ENCODE measurements at places on chromosomes 11 and 22. TPM values are rescaled to one million over a fixed set of nuclear protein-coding genes. Genes with fewer than 3 reads are reported as not detected.

BUD13 gene
- total RNA-seq = 30.4 TPM

YPEL4 gene
- total RNA-seq = 0.64 TPM

VSIG10L2 gene
- not detected for total RNA-seq

ZNF143 gene
- 36.8 TPM for total RNA-seq

FANCF gene
- 17.8 TPM for total RNA-seq

GRCh38 chr11:94866936-94867795 lies 99.0 kb downstream of the AMOTL1 start:
- no peak overlapping the region for H3K4me3 ChIP-seq
- H3K27me3 ChIP-seq = peaks cover 2% of the 10 kb centered on the region
- no peaks in the 10 kb centered on the region for H3K36me3 ChIP-seq
- peaks cover 7% of the 10 kb centered on the region for H3K4me1 ChIP-seq

- peaks cover 39% of the 10 kb centered on the region for H3K36me3 ChIP-seq
- no peak for DNase-seq
- no peak overlapping the region for H3K27ac ChIP-seq
- no peak overlapping the region for H3K4me3 ChIP-seq
- no peaks in the 10 kb centered on the region for H3K27me3 ChIP-seq
These were observed 8.0 kb downstream of the ARHGAP1 start for GRCh38 chr11:46692450-46692849.

All from activated T-helper 2 cell treated with anti-CD3 and anti-CD28 coated beads, Interferon-gamma antibody, Interleukin-2, Interleukin-4, amounts not matched to agents 10 μg/mL and 5 μg/mL and 100 μg/mL, durations not matched to agents 14 hours and 24 hours and 36 hours (primary cell).